SHP77 treated with DMSO at 0.1 percent for 48 hours (cell line): ENCODE measurements at places on chromosomes 3 and 15.

- no peak for DNase-seq
Observed at GRCh38 chr3:119291062-119291700, 3.0 kb upstream of the ARHGAP31 start.

DNA sequence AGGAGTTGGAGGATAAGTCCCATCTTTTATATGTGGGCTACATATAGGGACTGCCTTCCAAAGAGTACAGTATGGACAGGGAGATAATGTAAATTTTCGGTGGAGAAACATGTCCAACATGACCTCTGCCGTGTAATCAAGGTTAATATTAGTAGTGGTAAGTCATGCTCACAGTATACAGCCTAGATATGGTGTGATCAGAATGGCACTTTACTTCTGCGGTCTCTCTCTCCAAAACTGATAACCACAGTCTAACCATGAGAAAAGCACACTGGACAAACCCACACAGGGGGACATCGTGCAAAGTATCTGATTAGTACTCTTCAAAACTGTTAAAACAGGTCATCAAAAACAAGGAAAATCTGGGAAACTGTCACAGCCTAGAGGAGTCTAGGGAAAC, 66.6 kb upstream of the PLCL2 start:
- DNase-seq = no peak

GRCh38 chr3:33071946-33072345, 25.0 kb downstream of the GLB1 start:
- DNase-seq = no peak

- DNase-seq = no peak
Observed at GRCh38 chr3:193564012-193564411, 9.3 kb upstream of the ATP13A4 start.

DNA sequence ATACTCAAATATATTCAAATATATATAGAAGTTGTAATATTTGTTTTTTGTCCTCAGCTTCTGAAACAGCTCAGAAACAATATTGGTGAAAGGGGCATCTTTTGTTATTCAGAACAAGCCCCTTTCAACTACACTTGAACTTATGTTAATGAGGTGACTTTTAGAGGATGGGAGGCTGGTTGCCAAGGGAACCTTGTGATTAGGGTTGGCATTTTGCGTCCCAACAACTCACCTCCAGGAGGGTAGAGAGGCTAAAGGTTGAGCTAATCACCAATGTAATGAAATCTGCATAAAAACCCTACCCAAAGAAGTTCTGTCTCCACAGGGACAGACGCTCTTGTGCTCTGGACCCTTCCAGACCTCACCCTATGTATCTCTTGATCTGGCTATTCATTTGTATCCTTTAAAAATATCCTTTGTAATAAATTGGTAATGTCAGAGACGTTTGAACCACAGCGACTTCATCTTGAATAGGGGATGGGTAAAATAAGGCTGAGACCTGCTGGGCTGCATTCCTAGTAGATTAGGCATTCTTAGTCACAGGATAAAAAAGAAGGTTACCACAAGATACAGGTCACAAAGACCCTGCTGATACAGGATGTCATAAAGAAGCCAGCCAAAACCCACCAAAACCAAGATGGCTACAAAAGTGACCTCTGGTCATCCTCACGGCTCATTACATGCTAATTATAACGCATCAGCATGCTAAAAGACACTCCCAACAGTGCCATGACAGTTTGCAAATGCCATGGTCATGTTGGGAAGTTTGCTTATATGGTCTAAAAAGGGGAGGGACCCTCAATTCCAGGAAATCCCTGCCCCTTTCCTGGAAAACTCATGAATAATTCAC, 111.1 kb downstream of the FMN1 start:
- no peak for DNase-seq

- DNase-seq = no peak
Observed at GRCh38 chr3:69411346-69411745, 25.5 kb upstream of the FRMD4B start.

DNA sequence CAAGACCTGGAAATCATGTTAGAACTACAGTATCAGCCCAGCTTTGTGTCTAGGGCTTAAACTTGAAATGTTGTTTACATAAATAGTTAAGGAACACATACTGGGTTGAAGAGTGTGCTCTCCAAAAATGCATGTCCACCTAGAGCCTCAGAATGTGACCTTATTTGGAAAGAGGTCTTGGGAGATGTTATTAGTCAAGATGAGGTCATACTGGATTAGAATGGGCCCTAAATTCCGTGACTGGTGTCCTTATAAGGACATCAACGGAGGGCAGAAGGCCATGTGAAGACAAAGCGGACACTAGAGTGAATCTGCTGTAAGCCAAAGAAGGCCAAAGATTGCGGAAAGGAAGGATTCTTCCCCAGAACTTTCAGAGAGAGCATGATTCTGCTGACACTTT, 759.2 kb upstream of the CFAP20DC start:
- no peak for DNase-seq

GRCh38 chr3:129529436-129530210, 1.2 kb downstream of the RHO start:
- DNase-seq = no peak

- DNase-seq = no peak
Observed at GRCh38 chr3:23671851-23672589, 133.7 kb upstream of the UBE2E1 start.

- DNase-seq = no peak
Observed at GRCh38 chr15:52076889-52077781, 35.4 kb downstream of the BCL2L10 start.

DNA sequence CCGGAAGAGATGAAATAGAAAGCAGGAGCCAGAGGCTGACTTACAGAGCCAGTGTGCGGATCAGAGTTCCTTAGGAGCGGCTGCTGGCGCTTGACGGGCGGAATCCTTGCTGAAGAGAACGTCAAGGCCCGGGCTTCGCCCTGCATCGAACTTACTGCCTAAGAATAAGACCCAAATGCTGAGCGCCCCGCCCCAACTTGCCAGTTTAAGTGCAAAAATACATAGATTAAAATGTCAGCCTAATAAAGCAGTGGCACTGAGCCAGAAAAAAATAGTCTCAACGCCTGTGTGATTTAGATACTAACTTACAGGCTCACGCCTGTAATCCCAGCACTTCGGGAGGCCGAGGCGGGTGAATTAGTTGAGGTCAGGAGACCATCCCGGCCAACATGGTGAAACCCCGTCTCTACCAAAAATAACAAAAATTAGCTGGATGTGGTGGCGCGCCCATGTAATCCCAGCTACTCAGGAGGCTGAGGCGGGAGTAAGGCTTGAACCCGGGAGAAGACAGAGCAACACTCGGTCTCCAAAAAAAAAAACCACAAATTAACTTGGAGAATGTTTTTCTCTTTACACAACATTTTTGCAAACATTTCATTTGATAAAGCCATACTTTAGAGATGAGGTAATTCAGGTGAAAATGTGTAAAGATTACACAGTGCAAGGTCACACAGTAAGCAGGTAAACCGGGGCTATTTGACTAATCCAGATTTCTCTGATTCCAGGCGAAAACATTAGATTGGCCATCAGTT, 1.2 kb upstream of the UBP1 start:
- no peak for DNase-seq

- no peak for DNase-seq
Observed at GRCh38 chr15:69140306-69140705, 20.1 kb upstream of the GLCE start.

GRCh38 chr3:51975852-51976549, 1.1 kb downstream of the ABHD14A start:
- peak; percentile 21 for DNase-seq

DNA sequence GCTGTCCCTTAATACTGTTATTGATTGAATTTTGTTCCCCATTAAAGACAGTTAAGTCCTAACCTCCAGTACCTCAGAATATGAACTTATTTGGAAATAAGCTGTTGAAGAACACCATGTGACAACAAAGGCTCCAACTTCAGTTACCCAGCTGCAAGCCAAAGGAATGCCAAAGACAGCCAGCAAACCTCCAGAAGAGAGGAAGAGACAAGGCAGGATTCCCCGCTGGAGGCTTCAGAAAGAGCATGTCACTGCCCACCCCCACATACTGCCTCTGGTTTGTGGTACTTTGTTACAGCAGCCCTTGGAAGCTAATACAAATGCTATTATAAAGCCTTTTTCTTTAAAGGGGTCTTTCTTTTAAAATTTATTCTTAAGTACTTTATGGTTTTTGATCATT, 18.4 kb upstream of the NEK10 start:
- DNase-seq = no peak

DNA sequence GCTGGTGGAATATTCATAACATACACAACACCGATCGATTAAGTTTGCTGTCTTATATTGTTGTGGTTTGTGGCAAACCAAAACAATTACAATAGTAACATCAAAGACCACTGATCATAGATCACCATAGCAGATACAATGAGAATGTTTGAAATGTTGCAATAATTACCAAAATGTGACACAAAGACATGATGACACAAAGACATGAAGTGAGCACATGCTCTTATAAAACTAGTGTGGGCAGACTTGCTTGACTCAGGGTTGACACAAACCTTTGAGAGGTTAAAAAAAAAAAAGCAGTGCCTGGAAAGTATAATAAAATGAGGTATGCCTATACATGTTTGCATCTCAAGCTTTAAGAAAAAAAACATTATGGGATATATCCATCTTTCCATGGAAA, 130.3 kb downstream of the NR1I2 start:
- DNase-seq = no peak

- DNase-seq = peak; percentile 12
Observed at GRCh38 chr3:9067352-9067975, 104.2 kb upstream of the RAD18 start.

DNA sequence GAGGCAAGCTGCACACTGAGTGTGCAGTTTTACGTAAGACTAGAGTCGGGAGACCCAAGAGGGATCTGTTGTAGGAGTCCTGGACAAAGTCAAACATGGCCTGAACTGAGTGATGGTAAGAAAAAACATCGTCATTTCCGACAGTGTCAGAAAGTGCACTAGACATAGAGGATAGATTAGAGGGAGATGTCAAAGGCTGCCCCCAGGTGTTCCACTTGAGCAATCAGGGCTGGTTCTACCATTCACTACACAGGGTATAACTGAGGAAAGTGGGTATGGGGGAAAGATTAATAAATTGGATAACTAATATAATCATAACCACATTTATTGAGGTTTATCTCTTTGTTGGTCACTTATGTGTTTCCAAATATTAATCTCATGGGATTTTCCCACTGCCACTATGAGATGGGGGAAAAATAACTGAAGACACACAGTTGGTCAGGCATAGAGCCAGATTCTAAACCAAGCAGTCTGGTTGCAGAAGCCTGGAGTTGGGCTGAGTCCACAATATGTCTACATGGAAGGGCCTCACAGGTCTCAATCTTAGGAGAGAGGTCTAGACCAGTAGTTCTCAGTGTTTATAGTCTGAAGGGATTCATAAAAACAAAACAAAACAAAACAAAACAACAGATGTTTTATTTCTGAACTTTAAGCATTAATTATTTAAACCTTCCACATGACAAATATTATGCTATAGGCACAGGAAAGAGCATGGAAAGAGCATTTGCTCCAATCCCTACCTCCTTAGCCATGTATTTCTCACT, 766.5 kb downstream of the NTRK3 start:
- no peak for DNase-seq

GRCh38 chr3:194344012-194344411, 7.1 kb downstream of the CPN2 start:
- DNase-seq = no peak

- no peak for DNase-seq
Observed at GRCh38 chr3:77147836-77148578, 108.1 kb downstream of the ROBO2 start.

DNA sequence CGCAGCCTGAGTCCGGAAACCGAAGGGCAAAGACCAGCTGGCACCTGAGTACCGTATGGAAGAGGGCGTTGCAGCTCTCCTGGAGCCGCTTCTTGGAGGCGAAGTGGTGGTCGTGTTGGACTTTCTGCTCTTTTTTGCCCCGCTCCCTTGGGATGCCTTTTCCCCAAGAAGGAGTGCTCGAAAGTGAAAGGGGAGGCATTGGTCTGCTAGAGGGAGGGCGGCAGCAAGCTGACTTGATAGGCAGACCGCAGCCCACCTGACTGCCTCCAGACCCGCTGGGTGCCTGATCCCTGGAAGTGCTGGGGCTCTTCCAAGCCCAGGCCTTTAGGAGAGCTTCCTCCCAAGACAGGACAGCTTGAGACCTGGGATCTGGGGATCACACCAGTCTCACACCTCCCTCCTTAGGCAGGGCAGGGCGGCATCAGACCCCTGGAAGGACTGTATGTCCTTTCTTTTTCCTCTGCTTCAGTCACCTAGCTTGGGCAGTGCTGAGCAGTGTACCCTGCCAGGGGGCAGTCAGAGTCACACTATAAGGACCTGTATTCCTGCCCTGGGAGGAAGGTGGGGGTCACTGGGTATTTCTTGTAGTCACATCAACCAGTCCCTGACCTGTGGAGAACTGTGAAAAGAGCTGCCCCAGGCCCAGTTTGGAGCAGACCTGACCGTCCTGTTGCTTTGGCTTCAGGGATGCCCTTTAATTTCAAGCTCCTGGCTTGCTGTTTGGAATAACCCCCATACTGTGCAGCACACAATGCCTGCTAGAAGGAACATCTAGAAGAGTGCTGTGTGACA, 2.1 kb downstream of the ACVR2B start:
- DNase-seq = no peak

DNA sequence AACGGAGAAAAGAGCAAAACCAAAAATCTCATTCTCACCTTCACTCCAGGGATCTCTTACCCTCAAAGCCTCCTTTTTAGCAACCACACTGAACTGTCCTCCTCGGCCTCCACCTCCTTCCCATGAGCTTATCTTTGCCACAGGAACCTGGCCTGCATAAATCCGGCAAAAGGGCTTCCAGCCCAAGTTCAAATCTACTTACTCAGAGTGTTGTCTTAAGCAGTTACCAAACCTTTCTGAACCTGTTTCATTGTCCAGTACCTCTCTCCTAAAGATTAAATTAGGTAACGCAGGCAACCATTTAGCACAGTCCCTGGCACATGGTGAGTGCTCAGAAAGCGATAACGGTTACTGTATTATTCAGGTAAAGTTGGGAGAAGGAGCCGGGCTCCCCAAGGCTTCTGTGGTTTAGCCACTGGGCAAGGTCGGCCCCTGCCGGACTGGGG, 777 bp downstream of the CIB1 start:
- DNase-seq = no peak

GRCh38 chr3:138340511-138340910, 7.9 kb upstream of the MRAS start:
- DNase-seq = no peak

- no peak for DNase-seq
Observed at GRCh38 chr3:13505147-13506130, 25.3 kb downstream of the HDAC11 start.

DNA sequence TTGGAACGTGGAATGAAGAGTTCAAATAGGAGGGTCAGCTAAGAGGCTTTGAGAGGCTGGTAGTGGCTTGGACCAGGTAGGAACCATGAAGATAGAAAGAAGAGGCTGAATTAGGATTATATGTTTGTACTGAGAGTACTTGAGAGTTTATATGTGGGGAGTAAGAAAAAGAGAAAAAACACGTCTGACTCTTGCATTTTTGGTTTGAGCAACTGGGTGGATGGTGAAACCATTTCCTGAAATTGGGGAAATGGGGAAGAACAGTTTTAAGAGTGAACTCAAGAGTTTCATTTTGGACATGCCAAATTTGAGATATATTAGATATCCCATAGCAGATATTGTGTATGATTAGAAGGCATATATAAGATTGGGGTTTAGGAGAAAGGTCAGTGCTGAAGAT, 92.9 kb upstream of the TNIK start:
- no peak for DNase-seq
